ENCODE measurements at places on chromosomes 6 and 20. TPM values are rescaled to one million over a fixed set of nuclear protein-coding genes. Genes with fewer than 3 reads are reported as not detected.
A peak's percentile ranks its signal among the peaks of the same experiment; 100 is the strongest.

GRCh38 chr6:92111386-92111785 lies 1308.0 kb downstream of the EPHA7 start:
- DNase-seq = peak; percentile 40

DNA sequence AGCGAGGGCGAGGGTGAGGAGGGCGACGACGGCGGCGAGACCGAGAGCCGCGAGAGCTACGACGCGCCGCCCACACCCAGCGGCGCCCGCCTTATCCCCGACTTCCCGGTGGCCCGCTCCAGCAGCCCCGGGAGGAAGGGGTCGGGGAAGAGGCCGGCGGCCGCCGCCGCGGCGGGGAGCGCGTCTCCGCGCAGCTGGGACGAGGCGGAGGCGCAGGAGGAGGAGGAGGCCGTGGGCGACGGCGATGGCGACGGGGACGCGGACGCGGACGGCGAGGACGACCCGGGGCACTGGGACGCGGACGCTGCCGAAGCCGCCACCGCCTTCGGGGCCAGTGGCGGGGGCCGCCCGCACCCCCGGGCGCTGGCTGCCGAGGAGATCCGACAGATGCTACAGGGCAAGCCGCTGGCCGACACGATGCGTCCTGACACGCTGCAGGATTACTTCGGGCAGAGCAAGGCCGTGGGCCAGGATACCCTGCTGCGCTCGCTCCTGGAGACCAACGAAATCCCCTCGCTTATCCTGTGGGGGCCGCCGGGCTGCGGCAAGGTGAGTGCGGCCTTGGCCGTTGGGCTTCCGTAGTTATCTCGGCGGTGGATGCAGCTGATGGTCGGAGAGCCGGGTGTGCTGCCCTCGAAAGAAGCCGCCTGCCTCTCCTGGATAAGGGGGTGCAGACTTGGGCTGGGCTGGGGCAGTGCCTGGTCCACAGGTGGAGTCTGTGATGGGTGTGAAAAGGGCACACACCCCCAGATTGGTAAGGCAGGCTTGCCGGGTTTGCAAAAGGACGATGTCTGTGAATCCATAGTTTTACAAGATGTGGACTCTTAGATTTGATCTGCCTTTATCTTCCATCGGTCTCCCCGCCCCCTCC lies 938 bp downstream of the WRNIP1 start:
- DNase-seq = peak; percentile 40

- no peak for DNase-seq
These were observed 227.1 kb downstream of the SLC35F1 start for GRCh38 chr6:118134206-118134605.

GRCh38 chr6:35140639-35141006 lies 516 bp downstream of the TCP11 start:
- no peak for DNase-seq

MUC21 gene
- polyA plus RNA-seq = not detected

All from CD14-positive monocyte (primary cell).